ENCODE measurements at places on chromosomes 6 and 20. TPM values are rescaled to one million over a fixed set of nuclear protein-coding genes. Genes with fewer than 3 reads are reported as not detected.

DNA sequence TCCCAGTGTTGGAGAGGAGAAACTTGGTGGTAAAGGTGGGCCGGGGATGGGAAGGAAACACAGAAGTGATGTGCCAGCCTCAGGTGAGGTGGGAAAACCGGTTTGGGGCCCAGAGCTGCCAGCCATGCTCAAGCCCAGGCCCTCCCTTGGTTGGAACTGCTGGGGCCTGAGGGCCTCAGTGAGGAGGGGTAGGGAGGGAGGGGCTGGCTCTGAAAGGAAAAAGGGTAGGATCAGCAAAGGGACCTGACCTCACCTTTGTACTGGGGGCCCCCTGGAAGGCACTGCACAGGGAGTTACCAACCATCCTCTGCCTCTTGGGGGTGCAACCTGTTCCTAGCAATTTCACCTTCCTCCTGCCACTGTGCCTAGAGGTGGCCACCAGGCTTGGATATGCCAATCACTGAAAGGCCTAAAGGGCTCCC lies 1.8 kb upstream of the SPEF1 start:
- no peak overlapping the region for H3K4me3 ChIP-seq
- peaks cover 80% of the 10 kb centered on the region for H3K4me1 ChIP-seq
- peak overlapping the region; percentile 52 for H3K27ac ChIP-seq

DNA sequence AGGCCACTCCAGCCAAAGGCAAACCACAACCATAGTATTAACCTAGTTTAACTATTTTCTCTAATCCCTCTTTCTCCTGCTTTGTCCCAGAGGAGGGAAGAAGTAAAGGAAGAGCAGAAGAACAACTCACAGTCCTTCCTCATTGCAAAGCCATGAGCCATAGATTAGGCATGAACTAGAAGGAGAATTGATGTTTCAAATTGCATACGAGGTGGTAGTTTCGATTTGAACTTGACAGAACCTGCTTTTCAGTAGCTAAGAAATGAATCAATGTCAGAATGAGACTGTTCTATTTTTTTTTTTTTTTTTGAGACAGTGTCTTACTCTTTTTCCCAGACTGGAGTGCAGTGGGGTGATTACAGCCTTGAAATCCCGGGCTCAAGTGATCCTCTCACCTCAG lies 48.3 kb downstream of the PROKR2 start:
- H3K27ac ChIP-seq: no peak overlapping the region
- H3K36me3 ChIP-seq: no peaks in the 10 kb centered on the region
- no peak overlapping the region for H3K4me3 ChIP-seq
- H3K27me3 ChIP-seq: no peaks in the 10 kb centered on the region
- no peaks in the 10 kb centered on the region for H3K4me1 ChIP-seq
- no peak for DNase-seq

- H3K27me3 ChIP-seq: no peaks in the 10 kb centered on the region
- DNase-seq: no peak
- no peak overlapping the region for H3K27ac ChIP-seq
- no peaks in the 10 kb centered on the region for H3K36me3 ChIP-seq
- no peak overlapping the region for H3K4me3 ChIP-seq
These were observed 789.1 kb upstream of the HS3ST5 start for GRCh38 chr6:115131709-115132490.

DNA sequence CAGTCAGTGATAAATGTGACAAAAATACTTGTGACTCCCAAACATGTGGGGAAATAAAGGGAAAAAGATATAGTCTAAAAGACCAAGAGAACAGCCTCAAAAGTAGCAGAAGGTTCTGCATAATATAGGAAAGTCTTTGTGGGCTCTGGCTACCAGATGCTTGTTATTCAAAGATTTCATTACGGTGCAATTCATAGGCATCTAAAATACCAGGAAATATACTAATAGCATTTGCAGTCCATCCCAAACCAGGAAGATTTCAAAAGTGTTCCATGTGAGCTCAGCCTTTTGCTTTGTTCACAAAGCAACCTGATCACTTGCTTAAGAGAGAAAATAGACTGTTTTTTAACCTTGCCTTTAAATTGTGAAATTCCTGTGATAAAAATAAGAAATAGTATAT lies 506.7 kb upstream of the MARCKS start:
- H3K4me1 ChIP-seq: peaks cover 38% of the 10 kb centered on the region
- no peaks in the 10 kb centered on the region for H3K27me3 ChIP-seq
- H3K4me3 ChIP-seq: no peak overlapping the region
- H3K27ac ChIP-seq: peak overlapping the region; percentile 65
- DNase-seq: no peak

- peaks cover 46% of the 10 kb centered on the region for H3K4me1 ChIP-seq
- H3K36me3 ChIP-seq: no peaks in the 10 kb centered on the region
- peaks cover 100% of the 10 kb centered on the region for H3K27me3 ChIP-seq
- H3K27ac ChIP-seq: peak overlapping the region; percentile 84
- no peak for DNase-seq
These were observed 613 bp upstream of the DLL1 start for GRCh38 chr6:170291271-170292110.

DNA sequence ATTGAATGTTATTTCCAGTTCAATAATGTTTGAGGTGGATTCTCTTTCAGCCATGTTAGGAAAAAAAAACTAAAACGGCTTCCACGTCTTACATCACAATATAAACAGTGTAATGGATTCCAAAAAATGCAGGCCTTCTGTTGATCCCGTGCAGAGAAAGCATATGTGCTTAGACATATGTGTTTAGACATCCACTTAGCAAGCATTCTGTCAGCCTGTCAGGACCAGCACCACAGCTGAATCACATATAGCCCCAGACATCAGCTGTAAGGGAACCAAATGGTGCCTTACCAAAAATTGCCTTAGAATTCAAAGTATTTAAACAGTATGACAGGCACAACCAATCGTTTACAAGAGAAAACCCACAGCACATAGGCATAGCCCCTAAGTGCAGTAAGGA lies 304.9 kb downstream of the EYA4 start:
- H3K36me3 ChIP-seq: no peaks in the 10 kb centered on the region
- no peak overlapping the region for H3K4me3 ChIP-seq
- no peak overlapping the region for H3K27ac ChIP-seq
- no peaks in the 10 kb centered on the region for H3K4me1 ChIP-seq
- H3K27me3 ChIP-seq: no peaks in the 10 kb centered on the region
- DNase-seq: no peak

DNA sequence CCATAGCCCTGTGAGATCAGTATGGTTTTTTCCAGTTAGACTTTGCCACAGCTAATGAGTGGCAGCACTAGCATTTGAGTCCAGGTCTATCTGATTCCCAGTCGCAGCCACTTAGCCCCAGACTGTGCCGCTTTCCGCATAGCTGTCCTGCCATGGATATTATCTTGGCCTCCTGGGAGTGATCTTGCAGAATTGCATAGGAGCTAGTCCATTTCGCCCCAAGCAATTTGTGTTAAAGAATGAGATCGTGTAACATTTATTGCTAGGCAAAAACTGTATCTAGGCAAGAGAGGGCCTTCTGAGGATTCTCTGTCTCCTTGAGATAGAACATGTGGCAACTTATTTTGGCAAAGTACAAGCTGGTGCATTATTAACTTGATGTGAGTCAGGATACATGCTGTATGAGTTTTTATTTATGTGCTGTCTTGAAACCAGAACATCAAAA lies 74.2 kb downstream of the EZR start:
- no peak overlapping the region for H3K4me3 ChIP-seq
- no peaks in the 10 kb centered on the region for H3K27me3 ChIP-seq
- no peak overlapping the region for H3K27ac ChIP-seq
- H3K4me1 ChIP-seq: no peaks in the 10 kb centered on the region
- no peak for DNase-seq

DNA sequence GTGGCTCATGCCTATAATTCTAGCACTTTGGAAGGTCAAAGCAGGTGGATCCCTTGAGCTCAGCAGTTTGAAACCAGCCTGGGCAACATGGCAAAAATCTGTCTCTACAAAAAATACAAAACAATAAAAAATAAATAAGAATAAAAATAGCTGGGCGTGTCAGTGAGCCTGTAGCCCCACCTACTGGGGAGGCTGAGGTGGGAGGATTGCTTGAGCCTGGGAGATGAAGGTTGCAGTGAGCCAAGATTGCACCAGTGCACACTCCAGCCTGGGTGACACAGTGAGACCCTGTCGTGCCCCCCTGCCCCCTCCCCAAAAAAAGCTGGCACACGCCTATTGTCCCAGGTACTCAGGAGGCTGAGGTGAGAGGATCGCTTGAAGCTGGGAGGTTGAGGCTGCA lies 35.1 kb upstream of the SRPK1 start:
- no peak overlapping the region for H3K27ac ChIP-seq
- H3K4me3 ChIP-seq: no peak overlapping the region
- no peaks in the 10 kb centered on the region for H3K4me1 ChIP-seq

DNA sequence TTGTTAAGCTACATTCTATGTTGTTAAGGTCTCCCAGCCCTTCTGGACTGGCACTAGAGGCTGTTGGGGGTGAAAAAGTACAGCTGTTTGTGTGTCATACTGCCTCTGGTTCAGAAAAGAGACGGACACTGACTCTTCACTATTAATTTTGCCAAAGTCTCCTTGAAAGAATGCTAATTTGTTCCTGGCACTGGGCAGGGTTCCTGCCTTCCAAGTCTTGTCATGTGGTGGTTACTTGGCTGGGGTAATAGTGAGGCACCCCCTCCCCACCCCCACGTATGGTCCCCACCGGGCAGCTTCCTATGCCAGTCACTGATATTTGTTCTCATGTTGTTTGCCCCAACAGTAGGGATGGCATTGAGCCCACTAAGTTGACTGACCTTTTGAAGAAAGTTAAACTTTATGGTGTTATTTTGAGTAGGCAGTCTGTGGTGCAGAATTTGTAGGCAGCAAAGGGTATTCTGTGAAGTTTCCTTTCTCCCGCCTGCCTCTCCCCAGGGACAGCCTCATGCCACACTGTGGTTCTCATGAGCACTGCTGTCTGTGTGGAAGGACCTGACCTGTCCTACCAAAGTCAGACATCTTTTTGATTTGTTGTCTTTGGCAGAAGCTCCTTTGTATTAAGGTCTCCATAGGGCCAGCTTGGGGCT lies 8.7 kb downstream of the CDS2 start:
- H3K36me3 ChIP-seq: no peaks in the 10 kb centered on the region
- DNase-seq: no peak
- peak overlapping the region; percentile 40 for H3K27ac ChIP-seq
- H3K4me3 ChIP-seq: no peak overlapping the region
- H3K4me1 ChIP-seq: peaks cover 19% of the 10 kb centered on the region

- no peak overlapping the region for H3K27ac ChIP-seq
- no peak for DNase-seq
- H3K4me3 ChIP-seq: no peak overlapping the region
- H3K36me3 ChIP-seq: no peaks in the 10 kb centered on the region
These were observed 141.9 kb downstream of the PDE7B start for GRCh38 chr6:135993361-135993760.

GRCh38 chr6:7559651-7560385 lies 18.3 kb downstream of the DSP start:
- H3K27ac ChIP-seq: peak overlapping the region; percentile 76
- no peaks in the 10 kb centered on the region for H3K4me1 ChIP-seq
- no peak for DNase-seq
- H3K4me3 ChIP-seq: no peak overlapping the region
- no peaks in the 10 kb centered on the region for H3K27me3 ChIP-seq

Gene PPIL6
- total RNA-seq: 2.0 TPM

Gene C2
- total RNA-seq: 11.4 TPM

Gene KCNK16
- not detected for total RNA-seq

Gene OXT
- total RNA-seq: not detected

Gene DPPA5
- not detected for total RNA-seq
